ENCODE measurements at places on chromosomes 16 and 17.

DNA sequence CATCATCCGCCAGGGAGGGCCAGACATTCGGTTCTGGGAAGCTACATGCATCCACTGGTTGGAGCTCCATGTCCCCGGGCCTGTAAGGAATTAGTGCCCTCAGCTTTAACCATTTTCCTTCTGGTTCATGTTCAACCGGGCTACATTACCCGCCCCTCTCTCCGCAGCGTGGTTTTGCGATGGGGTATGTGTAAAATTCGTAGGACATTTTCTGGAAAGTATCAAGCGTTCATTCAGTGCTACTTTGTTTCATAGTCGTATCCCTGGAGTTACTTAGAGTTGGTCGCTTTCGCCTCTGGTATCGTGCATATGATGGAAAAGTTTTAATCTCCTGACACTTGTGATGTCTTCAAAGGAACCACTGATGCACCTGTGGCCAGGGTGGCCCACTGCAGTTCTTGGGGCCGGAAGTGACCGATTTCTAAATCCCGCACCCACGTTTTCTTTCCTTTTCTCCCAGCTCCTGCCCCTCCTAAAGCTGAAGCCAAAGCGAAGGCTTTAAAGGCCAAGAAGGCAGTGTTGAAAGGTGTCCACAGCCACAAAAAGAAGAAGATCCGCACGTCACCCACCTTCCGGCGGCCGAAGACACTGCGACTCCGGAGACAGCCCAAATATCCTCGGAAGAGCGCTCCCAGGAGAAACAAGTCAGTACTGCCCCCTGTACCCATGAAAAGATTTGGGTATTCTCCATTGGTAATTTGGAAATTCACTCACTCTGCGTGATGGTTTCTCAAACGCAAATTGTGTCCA, 637 bp downstream of the RPL23A start:
- no peak for DNase-seq

- no peak for DNase-seq
These were observed 479.9 kb upstream of the RBFOX1 start for GRCh38 chr16:6852643-6853225.

- DNase-seq = no peak
These were observed 26.1 kb downstream of the OR1D5 start for GRCh38 chr17:3037259-3037658.

GRCh38 chr16:83813823-83814658, 6.3 kb downstream of the HSBP1 start:
- DNase-seq = no peak

GRCh38 chr17:82216301-82217119, 3.9 kb upstream of the CCDC57 start:
- DNase-seq = no peak

DNA sequence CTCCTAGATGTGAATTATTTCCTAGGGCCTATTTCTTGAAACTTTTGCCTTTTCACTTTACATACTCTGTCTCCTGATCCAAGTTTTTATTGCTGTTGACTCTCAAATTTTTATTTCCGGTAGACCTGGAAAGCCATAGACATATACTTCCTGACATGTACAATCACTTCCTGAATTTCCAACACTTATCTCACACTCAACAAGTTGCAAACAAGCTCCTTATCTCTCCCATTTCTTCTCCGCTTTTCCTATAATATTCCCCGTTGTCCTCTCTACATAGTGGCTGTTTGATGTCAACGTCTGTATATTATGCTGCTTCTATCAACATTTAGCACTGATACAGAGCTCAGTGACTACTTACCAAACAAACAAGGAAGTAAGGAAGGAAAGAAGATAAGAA, 59.3 kb downstream of the IKZF3 start:
- no peak for DNase-seq
